Activated T-helper 17 cell treated with anti-CD3 and anti-CD28 coated beads, Interleukin-2, amount 50 U/mL, for 72 hours (primary cell): ENCODE measurements at places on chromosomes 1 and 21. TPM values are rescaled to one million over a fixed set of nuclear protein-coding genes. Genes with fewer than 3 reads are reported as not detected.

The HCRTR1 gene
- total RNA-seq, result not detected

The DCST1 gene
- not detected for total RNA-seq

The RAB25 gene
- total RNA-seq, result 1.2 TPM

- no peak for ATAC-seq
Measured at GRCh38 chr1:34002810-34003209, 138.9 kb downstream of the HMGB4 start.

DNA sequence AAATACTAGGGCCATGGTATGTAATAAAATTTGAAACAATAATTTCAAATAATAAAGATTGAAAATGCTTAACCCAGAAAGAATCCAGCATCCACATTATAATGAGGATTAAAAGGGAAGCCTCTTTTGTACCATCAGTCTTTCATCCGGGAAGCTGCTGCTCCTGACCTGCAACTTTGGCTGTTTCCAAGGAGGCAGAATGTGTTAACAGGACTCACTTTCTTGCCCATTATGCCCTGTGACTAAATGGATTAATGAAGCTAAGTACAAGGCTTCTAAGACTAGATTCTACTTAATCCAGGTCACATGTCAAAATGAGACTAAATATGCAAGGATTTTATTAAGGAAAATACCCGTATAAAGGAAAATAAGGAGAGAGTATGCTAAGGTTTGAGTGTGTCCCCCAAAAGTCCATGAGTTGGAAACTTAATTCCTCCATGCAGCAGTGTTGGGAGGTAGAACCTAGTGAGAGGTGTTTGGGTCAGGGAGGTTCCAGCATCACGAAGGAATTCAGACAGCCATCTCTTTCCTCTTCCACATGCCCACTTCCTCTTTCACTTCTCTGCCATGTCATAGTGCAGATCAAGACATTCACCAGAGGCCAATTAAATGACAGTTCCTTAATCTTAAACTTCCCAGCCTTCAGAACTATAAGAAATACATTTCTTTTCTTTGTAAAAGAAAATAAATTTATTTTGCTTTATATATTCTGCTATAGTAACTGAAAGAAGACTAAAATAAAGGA, 27.7 kb downstream of the FMO2 start:
- no peak for ATAC-seq

DNA sequence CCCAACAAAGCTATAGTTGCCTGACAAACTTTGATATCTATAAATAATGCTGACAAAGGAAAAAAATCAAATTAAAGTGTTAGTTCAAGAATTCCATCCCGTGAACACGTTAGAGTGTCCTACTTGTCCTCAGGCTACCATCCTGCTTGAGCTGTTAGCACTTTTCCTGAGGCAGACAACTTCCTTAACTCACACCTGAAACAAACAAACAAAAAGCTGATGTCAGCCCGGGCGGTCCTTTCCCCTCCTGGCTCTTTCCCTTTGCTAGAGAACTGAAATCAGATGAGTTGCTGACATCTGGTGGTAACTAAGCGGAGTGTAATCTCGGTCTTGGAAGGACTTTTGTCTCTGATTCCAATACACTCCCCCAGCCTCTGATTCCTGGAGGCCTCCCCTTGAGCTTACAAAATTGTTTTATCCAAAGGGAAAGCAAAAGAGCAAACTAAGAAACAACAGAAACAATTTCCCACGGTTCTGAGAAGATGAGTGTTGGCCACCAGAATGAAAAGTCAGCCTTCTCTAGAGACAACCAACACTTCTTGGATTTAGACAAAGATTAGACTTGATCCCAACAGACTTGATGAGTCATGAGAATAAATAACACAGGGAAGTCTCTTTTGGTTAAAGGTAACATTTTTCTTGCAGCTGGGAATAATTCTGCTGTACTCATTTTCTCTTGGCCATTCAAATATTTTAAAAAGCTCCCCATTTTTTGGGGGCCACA, 135.4 kb downstream of the PROX1 start:
- ATAC-seq, result no peak

The TCP10L gene
- 1.3 TPM for total RNA-seq
